ENCODE measurements at places on chromosomes 7 and 10.

DNA sequence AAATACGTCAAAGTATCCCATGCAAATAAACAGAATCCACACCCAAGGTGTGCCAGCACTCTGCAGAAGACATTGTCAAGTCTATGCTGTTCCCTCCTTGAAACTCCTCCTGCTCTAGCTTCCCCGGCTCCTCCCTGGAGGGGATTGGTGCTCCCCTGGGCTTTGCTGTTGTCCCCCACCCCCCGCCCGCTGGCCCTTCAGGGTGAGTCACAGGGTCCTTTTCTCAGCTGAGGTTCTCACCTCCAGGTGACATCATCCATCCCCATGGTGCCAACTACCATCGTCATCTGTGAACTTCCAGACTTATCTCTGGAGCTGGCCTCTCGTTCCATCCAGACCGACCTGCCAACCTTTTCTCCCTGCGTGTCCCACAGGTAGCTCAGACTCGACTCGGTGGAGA is 77.0 kb downstream of the ITIH5 start:
- DNase-seq, result no peak

DNA sequence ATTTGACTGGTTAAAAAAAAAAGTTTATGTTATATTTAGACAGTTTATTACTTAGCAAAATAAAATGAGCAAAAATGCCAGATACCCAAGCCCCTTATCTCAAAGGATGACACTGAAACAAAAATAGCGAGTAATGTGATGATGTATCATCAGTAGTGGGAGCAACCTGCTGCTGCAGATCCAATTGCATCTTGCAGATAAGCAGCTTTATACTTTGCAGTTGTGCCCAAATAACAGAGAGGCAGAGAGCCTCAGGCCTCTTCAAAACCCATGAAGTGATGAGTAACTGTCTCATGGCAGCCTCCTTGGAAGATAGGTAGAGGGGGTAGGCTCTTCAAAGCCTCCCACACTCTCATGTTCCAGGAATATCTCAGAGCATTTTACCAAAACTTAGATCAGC is 468.2 kb upstream of the LRRTM3 start:
- DNase-seq, result no peak

- DNase-seq, result no peak
These were observed 66.7 kb upstream of the PDZD8 start for GRCh38 chr10:117441812-117442443.

- DNase-seq, result peak; percentile 50
These were observed 559 bp downstream of the TRA2A start for GRCh38 chr7:23531050-23531793.

DNA sequence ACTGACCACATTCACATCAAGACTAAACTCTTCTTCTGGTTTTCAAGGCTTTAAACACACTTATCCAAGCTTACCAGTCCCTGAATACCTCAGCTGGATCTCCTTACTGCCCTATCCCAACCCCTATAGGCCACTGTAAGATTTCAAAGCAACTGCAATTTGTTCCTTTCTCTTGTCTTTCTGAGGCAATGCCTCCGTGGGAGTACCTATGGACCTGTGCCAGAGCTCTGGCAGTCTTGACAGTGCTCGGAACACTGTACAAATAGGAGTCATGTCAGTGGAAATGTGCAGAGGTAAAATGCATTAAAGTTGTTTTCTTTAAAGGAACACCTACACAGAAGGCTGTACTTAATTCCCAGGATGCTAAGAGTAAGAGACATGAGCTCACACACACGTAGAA is 124.7 kb downstream of the CNOT4 start:
- no peak for DNase-seq

GRCh38 chr10:98097616-98098015 is 36.8 kb upstream of the R3HCC1L start:
- no peak for DNase-seq

DNA sequence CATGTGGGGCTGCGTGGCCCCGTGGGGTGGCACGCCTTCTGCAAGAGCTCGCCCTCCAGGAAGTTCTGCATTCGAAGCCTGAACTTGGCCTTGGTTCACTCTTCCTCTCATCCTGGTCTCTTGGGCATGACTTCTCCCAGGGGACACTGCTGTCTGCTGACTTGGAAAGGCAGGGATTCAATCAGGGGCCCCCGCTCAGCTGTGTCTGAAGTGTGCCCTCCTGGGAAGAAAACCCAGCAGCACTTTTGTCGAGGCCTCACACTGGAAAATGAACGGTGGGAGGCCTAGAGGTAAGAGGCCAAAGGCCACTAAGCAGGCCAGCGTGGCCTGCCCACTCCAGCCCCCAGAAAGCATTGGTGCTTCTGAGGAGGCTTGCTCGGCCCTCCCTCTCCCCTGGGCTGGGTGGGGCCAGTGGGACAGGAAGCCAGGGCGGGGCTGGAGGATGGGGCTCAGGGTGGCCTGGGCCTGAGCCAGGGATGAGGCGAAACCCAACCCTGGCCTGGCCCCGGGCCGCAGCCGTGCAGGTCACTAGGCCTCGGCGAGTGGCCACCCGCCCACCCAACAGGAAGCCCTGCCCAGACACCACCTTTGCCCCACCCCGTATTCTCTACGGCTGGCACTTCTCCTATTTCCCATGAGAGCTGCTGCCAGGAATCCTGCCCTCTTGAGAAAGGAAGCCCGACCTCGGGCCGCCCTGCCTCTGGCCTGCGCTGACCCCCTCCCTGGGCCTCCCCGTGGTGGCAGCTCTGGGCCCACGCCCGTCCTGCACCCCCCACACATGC is 81.1 kb downstream of the ZMIZ1 start:
- peak; percentile 84 for DNase-seq

GRCh38 chr10:132158823-132159222 is 27.9 kb upstream of the DPYSL4 start:
- no peak for DNase-seq

GRCh38 chr10:125609859-125610258 is 73.1 kb downstream of the TEX36 start:
- DNase-seq, result no peak

DNA sequence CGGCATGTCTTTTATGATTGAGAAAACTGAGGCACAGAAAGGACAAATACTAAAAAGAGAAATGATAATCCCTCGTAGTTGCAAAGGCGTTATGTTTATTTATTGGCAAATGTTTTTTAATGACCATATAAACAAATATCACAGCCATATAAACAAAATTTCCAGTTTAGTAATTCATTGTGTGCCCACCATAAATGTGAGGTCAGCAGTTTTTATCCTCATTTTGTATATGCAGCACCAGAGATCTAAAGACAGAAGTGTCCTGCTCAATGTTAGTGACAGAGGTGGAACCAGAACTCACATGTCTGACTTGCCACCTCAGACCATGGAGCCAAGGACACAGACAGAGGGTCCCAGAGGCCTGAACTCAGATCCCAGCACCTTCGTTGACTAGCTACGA is 14.1 kb downstream of the CNNM1 start:
- no peak for DNase-seq

- DNase-seq, result no peak
These were observed 76.2 kb downstream of the RNF133 start for GRCh38 chr7:122622682-122623081.

Data from transverse colon (tissue), 4 donors.